G401 (cell line): ENCODE measurements at places on chromosomes 7 and 10. TPM values are rescaled to one million over a fixed set of nuclear protein-coding genes. Genes with fewer than 3 reads are reported as not detected.

The GRK5 gene
- total RNA-seq: 5.0 and 5.8 TPM in 2 replicates

GRCh38 chr10:29555091-29555745, 79.6 kb downstream of the SVIL start:
- no peak for DNase-seq

The OR2A14 gene
- not detected in 2 replicates for total RNA-seq

- no peak for DNase-seq
Observed at GRCh38 chr10:14433147-14433546, 102.4 kb upstream of the FRMD4A start.
